ENCODE measurements at places on chromosomes 11 and 22.

DNA sequence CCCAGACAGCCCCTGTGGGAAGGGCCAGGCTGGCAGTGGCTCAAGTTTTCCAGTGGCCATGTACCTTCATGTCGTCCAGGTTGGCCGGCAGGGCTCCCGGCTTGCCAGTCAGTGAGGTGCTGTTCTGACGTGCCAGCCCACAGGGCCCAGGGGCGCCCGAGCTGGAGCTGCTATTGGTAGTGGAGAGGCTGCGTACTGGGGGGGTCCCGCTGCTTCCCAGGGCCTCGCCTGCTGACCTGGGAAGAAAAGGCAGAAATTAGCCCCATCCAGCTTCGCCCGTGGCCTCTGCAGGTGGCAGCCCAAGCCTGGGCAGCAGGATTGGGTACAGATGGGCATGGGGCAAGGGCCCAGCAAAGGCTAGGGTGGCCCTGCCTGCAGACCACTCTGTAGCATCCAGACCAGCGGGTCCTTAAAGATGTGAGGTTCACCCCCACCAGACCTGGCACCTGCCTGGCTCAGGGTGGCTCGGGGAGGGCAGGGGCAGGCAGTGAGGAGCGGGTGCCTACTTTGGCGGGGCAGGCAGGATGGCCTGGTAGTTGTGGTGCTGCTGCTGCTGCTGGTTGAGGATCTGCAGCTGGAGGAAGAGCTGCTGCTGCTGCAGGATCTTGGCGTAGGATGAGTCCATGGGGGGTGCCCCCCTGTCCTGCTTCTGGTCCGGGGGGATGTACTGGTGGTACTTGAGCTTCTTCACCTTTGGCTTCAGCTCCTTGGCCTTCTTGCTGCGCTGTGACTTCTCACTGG is 50.1 kb downstream of the SGSM3 start:
- no peak for DNase-seq

GRCh38 chr22:21937821-21938070 is 14.9 kb downstream of the PPM1F start:
- DNase-seq = no peak

GRCh38 chr22:49788504-49788903 is 39.2 kb downstream of the BRD1 start:
- peak; percentile 42 for DNase-seq

- DNase-seq = no peak
Observed at GRCh38 chr11:13324709-13325108, 47.1 kb downstream of the BMAL1 start.

DNA sequence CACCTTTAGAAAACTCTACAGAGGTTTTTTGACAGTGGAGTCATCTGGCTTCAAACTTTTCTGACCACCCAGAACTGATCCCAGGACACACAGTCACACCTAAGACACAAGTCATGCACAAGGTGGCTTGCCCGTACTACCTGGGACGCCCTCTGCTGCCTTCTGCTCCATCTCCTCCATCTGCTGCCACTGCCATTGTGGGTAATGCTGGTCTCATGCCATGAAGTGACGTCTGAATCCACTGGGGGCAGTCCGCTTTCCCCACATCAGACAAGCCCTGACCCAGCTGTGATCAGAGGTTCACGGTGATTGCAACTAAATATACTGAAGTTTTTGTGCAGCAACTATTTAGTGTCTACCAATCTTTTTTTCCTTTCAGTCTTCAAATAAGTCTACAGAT is 5.4 kb upstream of the NDUFS8 start:
- DNase-seq = peak; percentile 24

DNA sequence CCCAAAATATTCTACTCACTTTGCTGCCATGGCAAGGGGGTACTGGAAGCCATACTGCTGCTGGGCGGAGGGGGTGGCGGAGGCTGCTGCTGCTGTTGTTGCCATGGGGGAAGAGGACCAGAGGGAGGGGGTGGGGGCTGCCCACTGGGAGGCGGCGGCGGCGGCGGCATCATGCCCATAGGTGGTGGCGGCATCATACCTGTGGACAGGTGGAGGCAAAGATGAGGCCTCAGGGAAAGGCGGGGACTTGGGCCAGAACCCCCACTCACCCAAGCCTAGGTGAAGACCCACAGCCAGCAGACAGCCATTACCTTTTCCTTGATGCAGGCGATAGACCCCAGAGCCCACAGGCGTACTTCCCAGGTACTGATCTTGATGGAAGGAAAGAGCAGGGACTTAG is 7.1 kb upstream of the PYGM start:
- no peak for DNase-seq

GRCh38 chr22:45469281-45470073 is 33.2 kb upstream of the FBLN1 start:
- DNase-seq = no peak

DNA sequence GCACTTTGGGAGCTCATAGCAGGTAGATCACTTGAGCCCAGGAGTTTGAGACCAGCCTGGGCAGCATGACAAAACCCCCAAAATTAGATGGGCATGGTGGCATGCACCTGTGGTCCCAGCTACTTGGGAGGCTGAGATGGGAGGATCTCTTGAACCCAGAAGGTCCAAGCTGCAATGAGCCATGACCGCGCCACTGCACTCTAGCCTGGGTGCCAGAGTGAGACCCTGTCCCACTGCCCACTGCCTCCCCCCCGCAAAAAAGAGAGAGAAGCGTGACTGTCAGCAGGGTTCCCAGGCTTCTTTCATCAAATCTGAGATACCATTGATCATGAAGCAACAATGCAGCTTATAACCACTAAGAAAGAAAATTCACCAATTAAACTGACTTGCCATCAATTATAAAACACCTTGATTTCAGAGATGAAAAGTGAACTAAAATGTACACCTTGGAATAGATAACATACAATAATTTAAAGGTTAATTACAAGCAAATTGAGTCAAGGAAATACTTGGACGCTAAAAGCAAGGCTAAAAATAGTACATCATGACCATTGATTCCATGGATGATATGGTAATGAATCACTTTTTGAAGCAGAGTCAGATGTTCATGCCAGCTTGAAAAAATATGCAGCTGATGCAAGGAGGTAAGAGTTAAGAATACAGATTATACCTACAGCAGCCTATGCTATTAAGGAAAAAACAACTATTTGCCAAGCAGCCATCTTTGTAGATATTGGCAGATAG is 90.8 kb upstream of the ALKBH3 start:
- no peak for DNase-seq

DNA sequence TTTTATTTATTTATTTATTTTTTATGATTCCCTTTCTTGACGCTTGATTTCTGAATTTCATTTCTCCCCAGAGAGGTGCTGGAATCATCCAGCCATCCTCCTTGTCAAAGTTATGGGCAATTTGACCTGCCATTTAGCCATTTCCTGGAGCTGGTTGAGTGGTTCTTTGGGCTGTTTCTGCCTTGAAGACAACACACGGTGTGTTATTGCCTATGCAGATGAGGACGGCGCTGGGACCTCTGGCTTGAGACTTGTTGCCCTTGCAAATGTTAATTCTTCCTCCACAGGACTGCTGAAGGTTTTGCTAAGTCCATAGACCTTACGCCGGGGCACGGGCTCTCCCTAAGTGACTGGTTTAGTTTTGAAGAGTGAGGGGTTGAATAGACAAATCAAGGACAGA is 147.9 kb upstream of the PLET1 start:
- no peak for DNase-seq

- no peak for DNase-seq
Observed at GRCh38 chr11:31646216-31646615, 136.6 kb downstream of the ELP4 start.

DNA sequence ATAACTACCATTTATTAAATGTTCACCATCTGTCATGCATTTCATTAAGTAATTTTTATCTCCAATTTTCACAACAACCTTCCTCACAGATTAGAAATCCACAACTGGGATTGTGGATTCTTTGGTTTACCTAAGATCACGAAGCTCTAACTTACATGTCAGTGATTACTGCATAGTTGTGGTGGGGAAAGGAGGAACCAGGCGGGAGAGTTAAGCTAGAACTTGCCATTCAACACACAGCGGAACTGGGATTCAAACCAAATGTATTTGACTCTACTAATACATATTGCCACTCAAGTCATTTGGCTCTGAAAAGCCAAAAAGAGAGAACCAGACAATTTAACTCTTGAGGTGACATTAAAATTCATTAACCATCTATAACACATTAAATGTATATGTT is 10.4 kb upstream of the LAYN start:
- peak; percentile 79 for DNase-seq

DNA sequence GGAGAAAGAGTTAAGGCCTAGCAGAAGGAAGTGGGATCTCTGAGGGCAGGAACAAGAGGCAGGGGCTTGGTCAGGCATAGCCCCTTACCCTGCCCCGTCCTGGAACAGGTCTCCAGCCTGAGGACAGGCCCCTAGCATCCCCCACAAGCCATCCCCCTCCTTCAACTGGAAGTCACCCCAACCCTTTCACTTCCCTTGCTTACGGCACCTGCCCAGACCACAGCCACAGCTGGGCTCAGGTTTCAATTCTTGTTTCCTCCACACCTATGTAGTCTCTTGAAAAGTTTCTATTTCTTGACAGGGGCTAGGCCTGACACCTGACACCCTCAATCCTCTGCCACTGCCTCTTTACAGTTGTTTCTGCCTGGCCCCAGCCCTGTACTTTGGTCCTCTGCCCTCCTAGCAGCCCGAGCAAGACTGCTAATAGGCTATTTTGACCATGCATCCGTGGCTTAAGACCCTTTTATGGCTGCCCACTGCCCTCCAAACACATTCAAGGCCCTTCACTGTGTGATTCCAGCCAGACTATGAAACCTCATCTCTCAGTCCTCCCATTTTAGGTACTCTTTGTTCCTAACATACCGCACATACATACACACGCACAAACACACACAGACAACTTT is 10.9 kb upstream of the FCHSD2 start:
- DNase-seq = peak; percentile 86

DNA sequence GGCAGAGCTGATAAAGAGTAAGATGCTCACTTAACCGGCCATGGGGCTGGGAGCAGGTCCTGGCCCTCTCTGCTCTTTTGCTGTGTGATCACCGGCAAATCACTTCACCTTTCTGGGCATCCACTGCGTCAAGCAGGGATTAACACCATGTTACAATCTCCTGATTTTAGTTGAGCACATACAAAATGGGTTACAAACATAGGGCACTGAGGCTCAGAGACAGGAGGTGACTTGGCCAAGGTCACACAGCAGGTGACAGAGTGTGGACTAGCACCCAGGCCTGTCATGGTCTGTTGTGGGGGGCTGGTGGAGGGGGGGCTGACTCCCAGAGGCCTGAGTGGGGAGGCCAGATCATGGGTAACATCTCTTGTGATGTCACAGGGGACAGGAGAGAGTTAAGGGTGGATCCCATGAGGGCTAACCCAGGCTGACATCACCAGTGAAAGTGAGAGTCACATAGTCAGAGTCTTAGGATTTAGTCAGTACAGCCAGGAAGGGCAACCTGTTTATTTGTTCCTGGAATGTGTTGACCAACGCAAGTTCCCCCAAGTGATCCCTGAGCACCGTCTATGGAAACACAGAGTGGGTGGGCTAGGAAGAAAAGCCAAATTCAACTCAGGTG is 27.8 kb downstream of the GDPD5 start:
- no peak for DNase-seq

GRCh38 chr11:85531191-85531897 is 95.8 kb downstream of the DLG2 start:
- DNase-seq = no peak

DNA sequence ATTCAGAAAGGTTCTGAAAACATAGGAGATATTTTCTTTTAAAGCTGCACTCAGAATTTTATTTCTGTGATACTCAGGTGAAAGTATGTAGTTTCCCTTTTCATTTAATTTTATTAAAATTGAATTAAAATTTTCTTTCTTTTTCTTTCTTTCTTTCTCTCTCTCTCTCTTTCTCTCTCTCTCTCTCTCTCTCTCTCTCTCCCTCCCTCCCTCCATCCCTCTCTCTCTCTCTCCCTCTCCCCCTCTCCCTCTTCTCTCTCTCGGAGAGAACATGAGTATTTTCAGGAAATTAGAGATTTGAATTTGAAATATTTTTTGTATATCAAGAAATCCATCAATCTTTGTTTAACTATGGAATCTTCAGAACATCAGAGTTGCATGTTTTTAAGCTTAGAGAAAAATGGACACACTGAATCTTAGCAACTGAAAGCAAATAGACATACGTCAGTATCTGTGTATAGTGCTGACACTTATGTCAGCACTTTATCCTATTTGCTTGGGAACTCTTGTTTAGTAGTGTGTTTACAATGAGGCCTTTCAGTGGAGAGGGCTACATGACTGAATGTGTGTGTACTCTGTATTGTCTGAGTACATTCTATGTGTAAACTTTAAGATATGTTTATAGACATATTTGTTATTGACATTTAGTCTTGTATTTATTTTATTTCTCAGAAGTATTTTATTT is 44.5 kb downstream of the PDE3B start:
- DNase-seq = no peak

DNA sequence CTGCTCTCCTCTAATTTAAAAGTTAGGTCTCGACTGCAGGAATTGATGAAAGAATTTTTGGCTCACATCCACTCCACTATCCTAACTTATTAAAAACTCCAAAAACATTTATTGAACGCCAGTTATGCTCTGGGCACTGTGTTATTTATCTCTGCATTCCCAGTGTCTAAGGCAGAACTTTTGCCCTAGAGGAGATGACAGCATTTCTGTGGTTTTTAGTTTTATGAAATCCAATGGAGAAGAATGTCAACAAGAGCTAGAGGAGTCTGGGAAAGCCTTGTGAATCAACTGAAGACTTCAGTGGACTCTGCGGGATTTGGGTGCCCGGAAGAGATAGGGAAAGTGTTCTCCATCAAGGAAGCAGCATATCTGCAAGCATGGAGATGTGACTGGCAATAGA is 217.0 kb upstream of the PGR start:
- no peak for DNase-seq

- DNase-seq = peak; percentile 46
Observed at GRCh38 chr11:70699294-70700221, 301.2 kb downstream of the CTTN start.

DNA sequence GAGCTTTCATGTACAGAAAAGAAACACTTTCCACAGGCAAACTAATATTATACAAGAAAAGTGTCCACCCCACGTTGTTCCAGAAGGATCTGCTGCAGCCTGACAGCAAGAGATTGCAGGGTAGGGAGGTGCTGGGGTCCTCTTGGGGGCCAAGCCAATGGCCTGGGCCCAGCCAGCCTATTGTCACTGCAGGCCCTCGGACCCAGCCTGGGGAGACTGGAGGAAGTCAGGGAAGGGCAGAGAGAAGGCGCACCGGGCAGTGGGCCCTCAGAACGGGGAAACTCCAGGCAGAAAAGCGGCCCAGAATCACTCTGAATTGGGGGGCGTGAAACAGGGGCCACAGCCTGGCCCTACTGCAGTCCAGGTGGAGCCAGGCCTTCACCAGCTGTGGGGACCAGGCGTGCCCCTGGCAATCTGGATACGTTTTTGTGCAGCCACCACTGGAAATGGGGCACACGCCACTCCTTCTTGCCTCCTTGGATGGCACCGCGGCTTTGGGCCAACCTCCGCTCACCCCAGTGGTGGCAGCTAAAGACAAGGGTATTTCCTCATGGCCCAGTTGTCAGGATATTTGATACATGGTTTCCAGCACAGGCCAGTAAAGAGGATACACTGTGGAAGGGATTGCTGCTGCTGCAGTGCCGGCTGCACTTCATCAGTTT is 3.9 kb upstream of the NAP1L4 start:
- no peak for DNase-seq

- no peak for DNase-seq
Observed at GRCh38 chr22:42222140-42222539, 48.3 kb downstream of the TCF20 start.
